CD4-positive, alpha-beta T cell treated with Interleukin-4 for 1 hour (primary cell): ENCODE measurements at places on chromosomes 12 and 14.

- no peak for DNase-seq
These were observed 225.2 kb downstream of the C12orf75 start for GRCh38 chr12:105555556-105556295.

GRCh38 chr14:98808494-98809407 is 463.2 kb downstream of the BCL11B start:
- DNase-seq = no peak

DNA sequence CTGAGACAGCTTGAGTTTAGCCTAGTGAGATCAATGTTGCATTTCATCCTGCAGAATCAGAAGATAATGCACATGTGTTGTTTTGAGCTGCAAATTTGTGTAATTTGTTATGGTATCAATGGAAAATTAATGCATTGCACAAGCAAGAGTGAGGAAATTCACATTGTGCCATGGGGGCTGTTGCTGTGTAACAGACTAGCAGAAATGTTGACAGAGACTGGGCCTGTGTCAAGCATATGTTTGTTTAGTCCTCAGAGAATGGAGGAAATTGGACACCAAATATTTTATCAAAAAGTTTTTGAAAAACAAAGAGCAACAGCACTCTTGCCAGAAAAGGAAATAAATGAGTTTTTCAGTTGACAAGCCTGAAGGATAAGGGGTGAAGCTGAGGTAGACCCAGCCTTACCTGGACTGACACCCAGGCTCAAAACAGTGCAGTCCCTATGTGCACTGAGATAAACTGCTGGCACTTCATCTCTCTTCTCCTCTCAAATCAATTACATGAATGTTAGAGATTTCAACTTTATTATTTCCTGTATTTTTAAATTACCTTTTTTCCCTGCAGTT is 1150.0 kb downstream of the FSCB start:
- no peak for DNase-seq

GRCh38 chr12:1174659-1175058 is 183.6 kb downstream of the ERC1 start:
- no peak for DNase-seq

- no peak for DNase-seq
These were observed 506.8 kb downstream of the LRFN5 start for GRCh38 chr14:42113358-42114069.

GRCh38 chr14:80564051-80564450 is 352.7 kb upstream of the DIO2 start:
- no peak for DNase-seq

DNA sequence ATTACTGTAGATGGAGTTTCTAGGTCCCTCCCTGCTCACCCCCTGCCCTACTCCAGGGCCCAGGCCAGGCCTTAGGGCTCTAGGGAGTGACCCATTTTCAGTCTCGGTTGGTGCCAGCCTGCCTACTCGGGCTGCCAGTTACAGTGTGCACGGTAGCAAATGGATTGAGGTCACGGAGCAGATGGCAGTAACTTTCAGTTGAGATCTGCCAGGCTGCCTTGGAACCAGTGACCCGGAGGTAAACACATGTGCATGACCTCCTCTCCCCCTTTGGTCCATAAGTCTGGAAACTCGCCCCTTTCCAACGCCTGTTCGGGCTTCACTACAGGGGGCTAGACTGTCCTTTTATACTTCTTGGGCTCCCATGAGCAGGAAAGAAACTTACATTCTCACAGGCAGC is 139.7 kb upstream of the TBX3 start:
- DNase-seq = no peak

DNA sequence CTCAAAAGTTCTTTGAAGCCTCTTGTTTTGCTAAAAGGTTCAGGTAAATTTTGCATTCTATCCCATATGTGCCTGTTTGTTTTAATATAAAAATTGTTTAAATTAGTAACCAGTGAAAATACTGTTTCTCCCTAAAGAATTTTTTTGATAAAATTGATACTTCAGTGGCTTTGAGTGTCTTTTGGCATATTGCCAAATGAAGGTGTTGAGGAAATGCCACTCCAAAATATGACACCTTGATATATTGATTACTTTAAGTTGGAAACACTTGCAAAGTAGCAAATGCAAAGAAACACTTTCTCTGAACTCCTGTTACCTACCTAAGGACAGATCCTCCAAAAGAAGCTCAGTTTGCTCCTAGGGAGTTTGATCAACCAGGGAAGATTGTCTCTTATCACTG is 8.4 kb downstream of the STYX start:
- DNase-seq = peak; percentile 22

GRCh38 chr12:24838531-24838950 is 110.4 kb downstream of the BCAT1 start:
- no peak for DNase-seq

DNA sequence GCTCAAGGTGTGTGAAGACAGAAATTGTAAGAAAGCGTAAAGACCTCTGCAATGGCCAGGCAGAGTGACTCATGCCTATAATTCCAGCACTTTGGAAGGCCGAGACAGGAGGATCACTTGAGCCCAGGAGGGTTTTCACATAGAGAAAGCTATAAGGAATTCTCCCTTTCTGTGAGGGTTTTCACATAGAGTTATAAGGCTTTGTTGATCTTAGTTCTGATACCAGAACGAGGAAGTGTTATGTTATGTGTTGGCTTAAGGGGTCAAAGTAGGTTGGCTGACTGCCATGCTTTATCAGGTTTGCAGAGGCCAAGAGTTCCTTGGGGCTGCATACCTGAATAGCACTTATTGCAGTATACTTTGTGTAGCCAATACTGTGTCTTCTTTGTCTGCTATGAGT is 139.1 kb downstream of the ERC1 start:
- DNase-seq = no peak

- no peak for DNase-seq
These were observed 6.0 kb upstream of the LGALS3 start for GRCh38 chr14:55123101-55123500.

- no peak for DNase-seq
These were observed 33.7 kb upstream of the PPP1CC start for GRCh38 chr12:110776410-110776809.

GRCh38 chr12:286531-287300 is 24.1 kb upstream of the SLC6A13 start:
- DNase-seq = no peak

DNA sequence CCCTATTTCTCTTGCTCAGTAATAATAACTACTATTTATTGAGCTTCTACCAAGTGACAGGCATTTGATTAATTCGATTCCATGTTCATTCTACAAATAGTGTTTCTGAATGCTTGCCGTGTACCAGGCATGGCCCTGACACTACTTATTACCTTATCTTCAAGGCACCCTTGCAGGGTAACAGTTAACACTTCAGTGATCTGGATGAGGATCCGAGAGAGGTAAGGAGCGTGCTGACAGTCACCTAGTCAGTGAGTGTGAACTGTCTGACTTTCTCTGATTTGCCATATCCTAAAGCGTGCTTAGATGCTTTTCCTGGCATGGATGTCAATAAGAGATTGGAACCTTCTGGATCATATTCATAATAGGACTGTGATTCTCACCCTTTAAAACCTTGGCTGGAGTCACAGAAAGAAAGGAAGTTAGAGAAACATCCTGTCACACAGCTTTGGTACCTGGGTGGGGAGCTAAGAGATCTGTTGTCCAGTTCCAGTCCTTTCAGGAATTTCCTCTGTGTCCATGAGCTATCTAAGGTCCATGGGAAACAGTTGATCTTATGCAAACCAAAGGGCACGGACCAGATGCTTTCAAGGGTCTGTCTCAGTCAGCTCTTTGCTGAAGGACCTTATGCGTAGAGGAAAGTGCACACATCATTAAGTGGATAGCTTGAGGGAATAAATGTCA is 54.8 kb downstream of the PPFIBP1 start:
- DNase-seq = no peak

- DNase-seq = no peak
These were observed 17.2 kb upstream of the ARF6 start for GRCh38 chr14:49875640-49876198.

DNA sequence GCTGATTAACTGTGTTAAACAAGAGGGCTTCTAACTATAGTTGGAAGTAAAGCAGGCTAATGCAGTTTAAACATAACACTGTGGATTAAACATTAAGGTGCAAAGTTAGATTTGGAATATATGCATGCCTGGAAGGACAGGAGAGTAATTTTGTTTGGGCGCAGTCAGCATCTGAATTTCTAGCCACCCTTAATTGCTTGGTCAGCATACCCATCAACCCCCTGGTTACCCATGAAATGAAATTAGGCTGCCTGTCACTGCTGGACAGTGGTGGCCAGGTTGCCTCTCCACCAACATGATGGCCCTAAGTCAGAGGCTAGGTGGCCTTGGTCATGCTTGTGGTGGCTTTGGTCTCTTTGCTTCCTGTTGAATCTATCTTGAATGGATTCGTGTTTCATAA is 30.0 kb upstream of the PTPRB start:
- no peak for DNase-seq

GRCh38 chr14:85441909-85442643 is 87.9 kb upstream of the FLRT2 start:
- no peak for DNase-seq

GRCh38 chr12:81797100-81797499 is 38.0 kb upstream of the PPFIA2 start:
- DNase-seq = no peak

DNA sequence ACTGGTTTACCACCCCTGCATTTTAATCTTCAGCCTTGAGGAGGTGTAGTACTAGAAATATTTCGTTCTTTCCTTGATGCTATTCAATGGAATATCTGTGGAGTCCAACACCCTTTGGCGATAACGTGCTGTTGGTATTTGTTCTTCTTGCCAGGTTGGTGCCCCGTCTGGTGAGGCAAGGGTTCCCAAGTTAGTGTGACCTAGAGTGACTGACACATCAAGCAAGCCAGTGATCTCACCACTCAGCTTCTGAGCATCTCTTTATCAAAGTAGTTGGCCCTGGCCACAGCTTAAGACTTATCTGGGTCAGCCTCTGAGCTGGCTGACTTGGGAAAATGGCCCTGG is 60.2 kb downstream of the PLXNC1 start:
- peak; percentile 39 for DNase-seq

GRCh38 chr12:2372178-2372577 is 319.4 kb downstream of the CACNA1C start:
- no peak for DNase-seq

GRCh38 chr12:132345561-132346200 is 16.3 kb upstream of the GALNT9 start:
- no peak for DNase-seq

DNA sequence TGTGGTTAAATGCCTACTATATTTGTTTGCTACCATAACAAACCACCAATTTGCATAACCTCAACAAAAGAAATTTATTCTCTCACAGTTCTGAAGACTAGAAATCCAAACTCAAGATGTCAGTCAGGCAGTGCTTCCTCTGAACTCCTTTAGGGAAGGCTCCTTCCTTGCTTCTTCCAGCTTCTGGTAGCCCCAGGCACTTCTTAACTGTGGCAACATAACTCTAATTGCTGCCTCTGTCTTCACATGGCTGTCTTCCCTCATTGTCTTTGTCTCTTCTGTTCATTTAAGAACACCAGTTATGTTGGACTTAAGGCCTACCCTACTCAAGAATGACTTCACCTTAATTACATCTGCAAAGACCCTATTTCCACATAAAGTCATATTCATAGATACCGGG is 206.9 kb downstream of the SYT1 start:
- DNase-seq = no peak

DNA sequence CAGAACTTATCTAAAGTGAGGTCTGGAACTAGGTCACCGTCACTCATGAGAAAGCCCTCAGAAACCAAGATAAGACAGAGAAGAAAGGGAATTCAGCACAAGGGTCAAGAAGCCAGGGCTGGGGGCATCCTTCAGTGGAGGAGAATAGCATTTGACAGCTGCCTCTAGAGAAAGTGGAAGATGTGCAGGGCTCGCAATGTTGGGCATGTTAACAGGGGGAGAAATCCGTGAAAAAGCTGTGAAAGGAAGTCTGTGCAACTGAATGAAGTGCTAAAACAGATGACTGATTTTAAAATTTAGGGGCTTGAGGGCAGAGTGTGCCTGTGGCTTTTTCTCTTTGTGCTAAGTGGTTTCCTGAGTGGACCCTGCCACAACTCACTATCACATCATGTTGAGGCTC is 97.7 kb upstream of the IFNG-AS1 start:
- DNase-seq = no peak

DNA sequence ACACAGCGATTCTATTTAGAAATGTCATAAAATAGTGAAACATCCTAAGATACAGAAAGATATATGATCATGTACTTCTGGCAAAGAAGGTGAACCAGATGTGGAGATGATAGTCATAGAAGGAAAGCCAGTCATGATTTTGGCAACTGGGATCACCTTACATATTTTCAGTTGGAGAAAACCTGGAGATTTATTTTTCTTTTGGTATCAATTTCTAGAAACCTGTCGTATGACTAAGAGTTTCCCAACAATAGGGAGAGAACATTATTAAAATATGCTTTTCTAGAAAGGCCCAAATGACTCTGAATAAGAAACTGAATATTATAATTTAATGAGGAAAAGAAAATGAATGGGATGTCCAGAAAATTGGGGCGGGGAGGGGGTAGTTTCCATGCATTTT is 396.4 kb downstream of the ZFP36L1 start:
- DNase-seq = no peak

GRCh38 chr12:111445726-111446581 is 40.2 kb downstream of the SH2B3 start:
- peak; percentile 9 for DNase-seq

DNA sequence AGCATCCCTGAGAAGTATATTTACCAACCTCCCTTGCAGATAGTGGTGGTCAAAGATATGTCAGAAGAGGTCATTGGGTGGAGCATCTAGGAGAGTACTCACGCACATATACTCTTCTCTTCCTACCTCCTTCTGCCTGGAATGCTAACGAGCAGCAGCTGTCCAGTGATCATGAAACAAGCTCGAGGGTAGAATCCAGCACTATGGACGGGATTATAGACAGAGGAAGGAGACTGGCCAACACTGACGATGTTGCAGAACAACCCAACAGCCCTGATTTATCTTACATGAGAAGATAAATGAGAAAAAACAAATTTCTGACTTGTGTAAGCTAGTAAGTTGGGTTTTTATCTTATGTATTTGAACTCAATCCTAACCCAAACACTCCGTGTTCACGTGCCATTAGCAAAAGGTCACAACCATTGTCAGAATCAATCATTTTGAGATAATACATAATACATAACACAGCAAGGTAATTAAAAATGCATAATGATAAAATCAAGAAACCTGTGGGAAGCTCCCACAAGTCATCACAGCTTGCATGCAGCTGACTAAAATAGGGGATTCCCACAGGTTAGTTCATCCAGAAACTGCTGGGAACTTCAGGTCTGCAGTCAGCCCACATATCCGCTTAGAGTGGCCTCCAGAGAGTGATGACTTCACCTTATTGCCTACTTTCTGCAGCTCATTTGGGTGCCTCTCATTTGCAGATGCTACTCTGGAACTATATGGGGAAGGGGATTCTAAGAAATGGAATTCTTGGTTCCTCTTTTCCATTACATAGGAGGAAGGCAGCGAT is 36.3 kb upstream of the STK38L start:
- no peak for DNase-seq
